Stimulated activated CD8-positive, alpha-beta memory T cell treated with anti-CD3 and anti-CD28 coated beads, Interleukin-7, amount 100 ng/mL, for 24 hours (primary cell): ENCODE measurements at places on chromosomes 7 and 10.

DNA sequence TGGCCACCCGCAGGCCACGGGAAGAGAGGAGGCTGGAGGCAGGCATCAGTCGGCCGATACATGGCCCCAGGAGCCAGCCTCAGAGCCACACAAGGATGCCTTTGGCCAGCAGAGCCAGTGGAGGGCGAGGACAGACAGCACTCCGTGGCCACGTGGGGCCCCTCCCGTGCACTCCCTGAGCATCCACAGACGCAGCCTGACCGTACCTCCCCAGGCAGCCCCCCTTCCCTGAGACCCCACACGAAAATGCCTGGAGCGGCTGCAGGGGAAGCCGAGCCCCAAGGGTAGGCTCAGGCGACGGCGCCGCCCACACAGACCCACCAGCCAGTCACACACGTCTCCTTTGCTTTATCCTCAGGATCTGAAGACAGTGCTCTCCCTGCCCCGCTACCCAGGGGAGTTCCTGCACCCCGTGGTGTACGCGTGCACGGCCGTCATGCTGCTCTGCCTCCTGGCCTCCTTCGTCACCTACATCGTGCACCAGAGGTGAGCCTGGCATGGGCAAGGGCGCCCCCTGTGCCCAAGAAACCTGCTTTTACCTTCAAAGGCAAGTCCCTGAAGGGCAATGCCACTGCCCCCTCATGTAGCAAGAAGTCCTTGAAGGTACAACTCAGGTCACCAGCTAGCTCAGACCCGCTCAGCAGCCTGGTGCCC lies 9.0 kb downstream of the ADGRA1 start:
- DNase-seq = no peak

DNA sequence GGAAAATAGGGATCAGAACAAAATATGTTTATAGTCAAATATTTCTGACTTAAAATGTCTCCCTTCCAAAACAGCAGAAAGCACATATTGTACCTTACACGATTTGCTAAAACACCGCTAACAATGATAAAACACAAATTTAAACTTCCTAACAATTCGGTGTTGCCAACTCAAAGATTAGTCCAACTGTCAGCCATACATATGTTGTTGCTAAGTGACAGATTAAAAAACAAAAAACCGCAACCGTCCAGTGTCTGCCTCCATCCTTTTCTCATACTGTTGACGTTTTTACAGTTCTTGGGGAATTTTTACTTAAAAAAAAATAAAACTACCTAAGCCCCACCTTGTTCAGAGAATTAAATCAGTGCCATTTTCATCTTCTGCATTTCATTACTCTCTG lies 118.0 kb downstream of the RAB11FIP2 start:
- DNase-seq = no peak

GRCh38 chr10:112475575-112476218 lies 28.7 kb downstream of the VTI1A start:
- no peak for DNase-seq

GRCh38 chr10:101008823-101009423 lies 9.3 kb downstream of the LZTS2 start:
- no peak for DNase-seq

GRCh38 chr10:72841487-72841886 lies 52.1 kb upstream of the OIT3 start:
- DNase-seq = no peak
